ENCODE measurements at places on chromosomes 11 and 22.

DNA sequence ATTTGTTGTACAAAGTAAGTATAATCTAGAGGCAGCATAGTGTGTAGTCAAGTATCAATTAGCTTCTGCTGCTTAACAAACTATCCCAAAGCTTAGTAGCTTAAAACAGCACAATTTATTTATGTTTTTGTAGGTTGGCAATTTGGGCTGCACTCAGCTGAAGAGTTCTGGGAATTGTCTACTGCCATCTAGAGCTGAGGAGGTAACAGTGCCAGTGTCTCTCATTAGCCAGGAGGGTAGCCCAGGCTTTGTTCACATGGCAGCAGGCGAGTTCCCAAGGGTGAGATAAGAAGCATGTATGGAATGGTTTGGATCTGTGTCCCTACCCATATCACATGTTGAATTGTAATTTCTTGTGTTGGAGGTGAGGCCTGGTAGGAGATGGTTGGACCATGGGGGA, 45.8 kb upstream of the SLN start:
- no peak for DNase-seq

DNA sequence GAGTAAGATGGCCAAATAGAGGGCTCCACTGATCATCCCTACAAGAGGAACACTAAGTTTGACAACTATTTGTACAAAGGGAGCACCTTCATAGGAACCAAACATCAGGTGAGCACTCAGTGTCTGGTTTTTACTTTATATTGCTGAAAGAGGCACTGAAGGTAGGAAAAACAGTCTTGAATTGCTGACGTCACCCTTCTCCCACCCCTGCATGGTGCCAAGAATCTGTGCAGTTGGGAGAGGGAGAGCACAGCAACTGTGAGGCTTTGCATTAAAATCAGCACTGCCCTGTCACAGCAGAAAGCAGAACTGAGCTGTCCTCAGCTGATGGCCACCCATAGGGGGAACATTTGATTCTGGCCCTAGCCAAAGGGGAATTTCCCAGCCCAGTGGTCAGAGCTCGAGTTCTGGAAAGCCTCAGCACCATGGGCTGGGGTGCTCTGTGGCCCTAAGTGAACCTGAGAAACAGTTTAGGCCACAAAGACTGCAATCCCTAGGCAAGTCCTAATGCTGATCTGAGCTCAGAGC, 37.9 kb downstream of the PIWIL3 start:
- no peak for DNase-seq

GRCh38 chr11:108985945-108986279, 321.0 kb downstream of the DDX10 start:
- peak; percentile 82 for DNase-seq

DNA sequence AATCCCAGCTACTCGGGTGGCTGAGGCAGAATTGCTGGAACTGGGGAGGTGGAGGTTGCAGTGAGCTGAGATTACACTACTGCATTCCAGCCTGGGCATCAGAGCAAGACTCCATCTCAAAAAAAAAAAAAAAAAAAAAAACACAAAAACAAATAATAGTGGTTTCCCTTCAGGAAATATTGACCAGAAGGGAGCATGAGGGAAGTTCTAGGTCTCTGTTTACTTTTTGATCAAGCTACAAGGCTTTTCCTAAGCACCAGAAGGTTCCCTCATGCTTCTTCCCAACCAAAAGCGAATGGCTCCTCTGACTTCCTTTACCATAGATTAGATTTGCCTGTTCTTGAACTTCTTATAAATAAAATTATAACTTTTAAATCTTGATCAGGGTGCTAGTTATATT, 18.3 kb downstream of the MYO18B start:
- DNase-seq = no peak

DNA sequence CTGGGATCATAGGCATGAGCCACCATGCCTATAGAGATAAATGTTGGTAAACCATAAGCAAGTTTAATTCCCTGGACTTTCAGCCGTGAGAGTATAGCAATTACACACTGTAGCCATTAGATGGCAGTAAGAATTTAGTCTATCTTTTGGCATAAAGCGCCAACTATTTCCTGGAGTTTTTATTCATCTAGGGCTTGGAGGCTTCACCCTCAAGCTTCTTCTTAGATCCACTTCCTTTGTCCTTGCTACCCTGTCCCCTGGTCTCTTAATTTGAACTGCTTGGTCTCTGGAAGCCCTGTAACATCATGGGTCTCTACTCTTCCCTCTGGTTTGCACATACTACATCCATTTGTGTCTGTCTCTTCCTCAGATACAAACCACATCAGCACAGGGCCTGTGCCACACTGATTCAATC, 38.2 kb downstream of the OR10A6 start:
- peak; percentile 74 for DNase-seq

- no peak for DNase-seq
Measured at GRCh38 chr11:76419896-76420295, 24.9 kb upstream of the EMSY start.

- DNase-seq = no peak
Measured at GRCh38 chr11:122843281-122844141, 5.2 kb downstream of the CRTAM start.

DNA sequence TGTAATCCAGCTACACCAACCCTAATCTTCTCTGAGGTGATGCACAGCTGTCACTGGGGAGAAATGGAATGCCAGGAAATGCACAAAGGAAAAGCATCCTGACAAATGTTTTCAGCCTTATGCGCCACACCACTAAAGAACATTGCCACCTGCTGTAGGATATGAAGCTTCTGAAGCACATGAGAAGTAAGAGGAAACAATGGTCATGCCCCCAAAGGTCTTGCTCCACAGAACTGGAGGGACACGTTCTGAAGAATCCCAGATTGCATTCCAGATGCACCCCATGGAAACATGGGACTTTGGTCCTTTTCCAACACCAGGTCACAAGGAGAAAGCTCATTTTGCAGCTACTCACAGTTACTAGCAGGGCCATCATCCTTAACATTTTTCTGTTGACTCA, 48.7 kb upstream of the ZBED5 start:
- peak; percentile 56 for DNase-seq

All from IMR-90 (cell line).